ENCODE measurements at places on chromosomes 16 and 17. TPM values are rescaled to one million over a fixed set of nuclear protein-coding genes. Genes with fewer than 3 reads are reported as not detected.

Gene LPCAT2
- total RNA-seq = 17.6 TPM

Gene CBFB
- 67.3 TPM for total RNA-seq

Gene GJD3
- 2.2 TPM for total RNA-seq

Gene NEUROD2
- not detected for total RNA-seq

All from aorta (tissue), 5 donors.